ENCODE measurements at places on chromosomes 16 and 17. TPM values are rescaled to one million over a fixed set of nuclear protein-coding genes. Genes with fewer than 3 reads are reported as not detected.

The CASKIN1 gene
- total RNA-seq = 2.4 TPM

The CACNA1H gene
- 21.3 TPM for total RNA-seq

The SLC13A2 gene
- not detected for total RNA-seq

The SLC38A8 gene
- not detected for total RNA-seq

The TMIGD1 gene
- total RNA-seq = not detected

The PRSS22 gene
- total RNA-seq = not detected

The COG8 gene
- 50.8 TPM for total RNA-seq

The TP53TG3F gene
- not detected for total RNA-seq

DNA sequence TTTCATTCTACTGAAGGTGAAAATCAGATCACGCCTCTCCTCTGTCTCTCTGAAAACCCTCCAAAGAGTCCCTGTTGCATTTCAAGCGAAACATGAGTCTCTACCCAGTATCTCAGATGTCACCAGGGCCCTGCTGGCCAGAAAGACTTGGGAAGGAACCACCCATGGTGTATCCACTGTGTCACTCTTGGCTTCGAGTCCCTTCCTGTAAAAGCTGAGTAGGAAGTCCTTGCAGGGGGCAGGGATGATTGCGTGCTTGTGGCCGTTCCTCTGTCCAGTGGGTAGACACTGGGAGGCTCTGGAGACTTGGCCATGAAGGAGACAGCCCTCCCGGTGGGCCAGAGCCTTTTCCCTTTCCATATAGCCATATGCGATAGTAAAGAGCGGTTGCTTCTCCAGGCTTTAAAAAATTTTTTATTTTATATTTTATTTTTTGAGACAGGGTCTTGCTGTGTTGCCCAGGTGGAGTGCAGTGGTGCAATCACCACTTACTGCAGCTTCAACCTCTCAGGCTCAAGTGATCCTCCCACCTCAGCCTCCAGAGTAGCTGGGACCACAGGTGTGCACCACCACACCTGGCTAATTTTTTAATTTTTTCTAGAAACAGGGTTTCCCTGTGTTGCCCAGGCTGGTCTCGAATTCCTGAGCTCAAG is 19.0 kb upstream of the RMI2 start:
- DNase-seq = no peak

- DNase-seq = no peak
Observed at GRCh38 chr16:48948911-48949310, 332.7 kb downstream of the CBLN1 start.

- DNase-seq = no peak
Observed at GRCh38 chr16:49250689-49251088, 30.9 kb downstream of the CBLN1 start.

DNA sequence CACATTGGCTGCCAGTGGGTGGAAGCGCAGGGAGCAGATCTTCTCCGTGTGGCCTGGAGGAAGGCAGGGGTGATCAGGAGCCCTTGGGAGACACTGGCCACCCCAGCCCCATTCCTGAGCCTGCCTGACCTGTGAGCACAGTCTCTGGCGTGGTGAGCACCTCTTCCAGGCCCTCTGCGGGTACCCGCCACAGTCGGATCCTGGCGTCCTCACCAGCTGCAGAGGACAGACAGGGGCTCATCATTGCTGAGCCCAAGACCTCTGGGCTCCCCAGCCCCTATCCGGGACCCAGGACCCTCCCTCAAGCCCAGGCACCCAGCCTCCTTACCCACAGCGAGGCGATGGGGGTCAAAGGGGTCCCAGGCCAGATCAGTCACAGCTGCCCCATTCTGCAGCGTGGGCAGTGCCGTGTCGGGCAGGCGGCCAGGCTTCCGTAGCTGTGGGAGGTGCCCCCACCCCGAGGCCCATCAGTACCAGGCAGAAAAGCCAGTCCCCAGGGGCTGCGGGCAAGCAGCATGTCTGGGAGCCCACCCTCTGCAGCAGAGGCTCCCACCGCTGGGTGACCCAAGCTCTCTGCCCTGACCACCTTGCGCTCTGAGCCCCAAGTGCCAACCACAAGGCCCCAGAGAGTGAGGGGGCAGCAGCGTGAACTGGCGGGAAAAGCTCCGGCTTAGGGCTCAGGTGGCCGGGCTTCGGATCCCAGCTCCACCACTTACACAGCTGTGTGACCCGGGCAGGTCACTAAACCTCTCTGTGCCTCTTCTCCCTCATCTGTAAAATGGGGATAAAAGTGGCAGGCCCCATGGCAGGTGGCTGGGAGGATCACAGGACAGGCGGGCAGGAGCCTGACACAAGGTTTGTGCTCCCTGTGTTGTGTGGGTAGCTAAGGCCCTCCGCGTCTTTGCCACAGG is 10.2 kb upstream of the PAM16 start:
- DNase-seq = no peak

DNA sequence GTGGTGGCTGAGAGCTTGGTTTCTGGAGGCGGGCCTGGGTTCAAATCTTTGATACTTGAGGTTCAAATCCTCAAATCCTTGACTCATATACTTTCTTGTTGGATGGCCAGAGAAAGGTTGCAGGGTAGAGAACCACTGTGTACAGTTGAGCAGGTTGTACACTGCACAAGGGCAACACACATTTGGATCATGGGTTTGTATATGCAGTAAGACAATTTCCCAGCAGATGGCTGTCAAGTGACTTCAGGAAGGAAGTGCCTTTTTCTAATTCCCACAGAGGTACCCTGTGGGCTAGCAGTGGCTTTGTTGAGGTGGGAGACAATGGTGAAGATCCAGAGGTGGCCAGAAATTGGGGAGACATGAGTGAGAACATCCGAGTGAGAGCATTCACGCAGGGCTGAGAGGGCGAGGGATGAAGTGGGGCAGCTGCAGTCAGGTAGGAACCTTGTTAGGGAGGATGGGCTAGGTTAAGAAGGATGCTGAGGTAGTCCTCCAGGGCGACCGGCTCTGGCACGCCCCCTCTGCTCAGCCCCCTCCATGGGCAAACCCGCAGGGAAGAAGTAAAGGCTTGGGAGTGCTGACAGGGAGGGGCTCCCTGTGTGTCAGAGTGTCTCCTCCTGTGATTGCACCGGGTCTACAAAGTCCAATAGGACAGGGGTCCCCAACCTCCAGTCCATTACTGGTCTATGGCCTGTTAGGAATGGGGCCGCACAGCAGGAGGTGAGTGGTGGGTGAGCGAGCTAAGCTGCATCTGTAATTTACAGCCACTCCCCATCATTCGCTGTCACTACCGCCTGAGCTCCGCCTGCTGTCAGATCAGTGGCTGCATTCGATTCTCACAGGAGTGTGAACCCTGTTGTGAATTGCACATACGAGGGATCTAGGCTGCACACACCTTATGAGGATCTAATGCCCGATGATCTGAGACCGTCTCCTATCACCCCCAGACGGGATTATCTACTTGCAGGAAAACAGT is 2.7 kb downstream of the C16orf89 start:
- no peak for DNase-seq

- no peak for DNase-seq
Observed at GRCh38 chr17:31522284-31522931, 130.9 kb downstream of the RAB11FIP4 start.

DNA sequence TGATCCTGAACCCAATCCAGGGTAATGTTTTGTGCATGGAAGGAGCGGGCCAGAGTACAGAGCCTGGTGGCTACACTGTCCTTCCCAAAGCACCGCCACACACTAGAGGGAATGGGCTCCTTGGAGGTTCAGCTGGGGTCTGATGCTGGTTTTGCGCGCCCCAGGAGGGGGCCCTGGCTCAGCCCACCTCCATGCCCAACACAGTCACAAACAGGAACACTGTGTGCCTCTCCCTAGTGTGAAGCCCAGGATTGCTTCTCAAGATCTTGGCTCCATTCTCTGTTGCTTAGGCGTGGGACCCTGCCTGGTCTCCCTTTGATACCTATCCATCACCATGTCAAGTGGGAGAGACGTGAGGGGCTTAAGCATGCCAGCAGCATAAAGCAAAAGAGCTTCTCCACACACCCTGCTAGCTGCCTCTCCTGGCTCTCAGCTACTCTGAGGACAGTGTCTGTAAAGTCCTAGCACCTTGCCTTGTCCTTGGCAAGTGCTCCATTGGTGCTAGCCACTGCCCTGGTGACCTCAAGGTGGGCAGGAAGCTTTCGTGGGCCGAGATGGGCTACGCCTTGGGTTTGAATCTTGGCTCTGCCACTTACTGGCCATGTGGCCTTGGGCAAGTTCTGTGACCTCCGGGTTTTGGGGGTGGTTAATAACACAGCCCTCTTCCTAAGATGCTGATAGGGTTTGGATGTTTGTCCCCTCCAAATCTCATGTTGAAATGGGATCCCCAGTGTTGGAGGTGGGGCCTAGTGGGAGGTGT is 122.2 kb downstream of the C16orf78 start:
- DNase-seq = peak; percentile 53

- DNase-seq = no peak
Observed at GRCh38 chr17:66347661-66348514, 45.5 kb downstream of the PRKCA start.

- DNase-seq = no peak
Observed at GRCh38 chr17:42027961-42028790, 8.3 kb downstream of the NKIRAS2 start.

GRCh38 chr17:15007147-15007553 is 258.0 kb downstream of the PMP22 start:
- DNase-seq = no peak

GRCh38 chr16:8812162-8812843 is 14.7 kb downstream of the PMM2 start:
- no peak for DNase-seq

- DNase-seq = no peak
Observed at GRCh38 chr16:69781118-69781517, 19.0 kb downstream of the WWP2 start.

GRCh38 chr16:13377143-13377542 is 475.7 kb downstream of the SHISA9 start:
- no peak for DNase-seq

- DNase-seq = no peak
Observed at GRCh38 chr17:50949128-50949988, 83.2 kb upstream of the TOB1 start.

- no peak for DNase-seq
Observed at GRCh38 chr17:45406107-45406506, 26.6 kb downstream of the ARHGAP27 start.

DNA sequence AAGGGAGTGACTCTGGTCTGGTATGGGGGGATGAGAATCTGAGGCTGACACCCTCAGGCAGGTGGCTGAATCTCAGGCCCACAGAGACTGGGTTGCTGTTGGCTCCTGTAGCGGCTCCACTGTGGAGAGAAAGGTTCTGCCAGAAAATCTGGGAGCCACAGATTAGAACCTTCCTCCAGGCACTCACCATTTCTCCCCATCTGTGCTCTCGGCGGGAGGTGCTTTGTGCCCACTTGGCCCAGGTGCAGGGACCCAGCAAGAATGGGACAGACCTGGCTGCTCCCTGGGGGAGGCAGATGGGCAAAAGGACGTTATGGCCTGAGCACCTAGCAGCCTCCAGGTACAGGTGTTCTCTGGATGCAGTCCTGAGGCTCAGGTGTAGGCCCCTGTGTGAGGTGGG is 20.1 kb downstream of the RAB11FIP3 start:
- DNase-seq = no peak

- DNase-seq = peak; percentile 92
Observed at GRCh38 chr16:84062734-84063640, 20.4 kb upstream of the SLC38A8 start.

All from osteocyte (in vitro differentiated cells).